ENCODE measurements at places on chromosomes 7 and 10. TPM values are rescaled to one million over a fixed set of nuclear protein-coding genes. Genes with fewer than 3 reads are reported as not detected.

The ARHGEF5 gene
- 10.1 TPM for total RNA-seq

The TMEM184A gene
- 0.49 TPM for total RNA-seq

The VPS37D gene
- 3.6 TPM for total RNA-seq

The HOXA2 gene
- total RNA-seq, result 0.12 TPM

The MCM10 gene
- total RNA-seq, result 0.81 TPM

The PRSS2 gene
- total RNA-seq, result not detected

The NRAP gene
- total RNA-seq, result not detected

The LIPK gene
- total RNA-seq, result not detected
